ENCODE measurements at places on chromosomes 2 and 18.

GRCh38 chr2:46062637-46063412 is 234.4 kb upstream of the EPAS1 start:
- DNase-seq = peak; percentile 26

DNA sequence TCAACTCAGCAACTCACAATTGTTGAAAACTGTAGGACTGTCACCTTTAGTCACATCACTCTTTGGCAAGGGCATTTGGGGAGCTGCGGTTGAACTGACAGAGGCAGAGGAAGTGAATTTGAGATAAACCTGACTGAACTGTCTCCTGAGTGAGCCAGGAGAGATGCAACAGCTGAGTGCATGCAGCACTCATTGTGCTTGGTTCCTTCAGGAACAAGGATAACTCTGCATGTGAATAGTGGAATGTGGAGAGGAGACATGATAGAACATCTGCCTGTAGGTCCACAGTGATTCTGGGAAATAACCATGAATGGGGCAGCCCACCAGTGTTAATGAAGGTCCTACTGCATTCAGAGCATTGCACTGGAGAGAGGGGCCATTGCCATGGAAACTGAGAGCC is 494.7 kb downstream of the STK39 start:
- DNase-seq = no peak

DNA sequence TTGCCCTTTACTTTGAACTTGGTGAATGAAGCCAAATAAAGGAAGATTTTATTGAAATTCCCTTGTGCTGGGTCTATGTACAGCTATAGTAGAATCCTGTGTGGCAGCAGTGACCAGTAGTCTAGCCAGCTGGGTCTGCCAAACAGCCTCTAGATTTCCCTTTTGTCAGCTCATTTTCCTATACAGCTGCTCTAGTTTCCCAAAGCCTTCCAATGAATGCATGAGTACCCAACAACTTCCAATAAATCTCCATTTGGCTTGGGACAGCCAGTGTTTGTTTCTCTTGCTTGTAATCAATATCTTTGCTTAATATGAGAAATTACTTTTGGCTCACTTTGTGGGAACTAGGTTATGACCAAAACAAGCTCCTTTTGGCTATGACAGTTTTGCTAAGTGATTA is 43.6 kb downstream of the SCN9A start:
- no peak for DNase-seq

DNA sequence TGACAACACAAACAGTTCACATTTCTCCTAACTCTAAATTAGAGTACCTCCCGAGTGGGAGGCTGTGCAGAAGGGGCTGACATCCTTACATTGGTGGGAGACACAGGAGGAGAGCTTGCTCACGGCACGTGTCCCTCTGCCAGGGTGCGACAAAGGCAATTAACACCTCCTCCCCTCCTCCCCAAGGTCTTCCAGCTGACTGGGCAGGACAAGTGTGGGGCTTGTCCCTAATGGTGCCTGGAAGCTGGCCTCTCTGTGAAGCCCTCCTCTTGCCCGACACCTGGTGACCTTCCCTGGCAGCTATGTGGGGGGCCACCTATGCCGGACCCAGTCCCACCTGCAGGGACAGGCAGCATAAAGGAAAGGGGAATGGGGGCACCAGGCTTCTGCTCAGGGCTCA is 57.0 kb downstream of the FAM168B start:
- no peak for DNase-seq

GRCh38 chr2:203301667-203302066 is 26.5 kb upstream of the ABI2 start:
- no peak for DNase-seq

DNA sequence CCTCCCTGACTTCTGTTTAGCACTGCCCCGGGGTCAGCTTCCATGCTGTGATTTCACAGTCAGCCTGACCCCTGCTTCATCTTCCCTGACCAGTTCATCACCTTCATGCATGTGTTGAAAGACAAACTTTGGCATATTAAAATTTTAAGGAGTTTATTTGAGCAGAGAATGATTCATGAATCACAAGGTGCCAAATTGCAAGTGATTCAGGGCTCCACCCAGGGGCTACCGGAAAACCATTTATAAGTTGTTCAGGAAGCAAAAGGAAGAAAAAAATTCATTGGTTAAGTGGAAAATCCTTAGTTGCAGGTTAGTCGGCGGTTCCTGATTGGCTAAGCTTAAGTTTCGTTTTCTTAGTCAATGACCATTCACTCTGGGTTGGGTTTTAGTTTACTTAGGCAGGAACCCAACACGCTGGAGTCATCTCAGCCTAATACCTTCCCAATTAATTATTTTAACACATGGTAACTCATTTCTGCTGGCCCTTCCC is 10.6 kb downstream of the IL1F10 start:
- DNase-seq = no peak

DNA sequence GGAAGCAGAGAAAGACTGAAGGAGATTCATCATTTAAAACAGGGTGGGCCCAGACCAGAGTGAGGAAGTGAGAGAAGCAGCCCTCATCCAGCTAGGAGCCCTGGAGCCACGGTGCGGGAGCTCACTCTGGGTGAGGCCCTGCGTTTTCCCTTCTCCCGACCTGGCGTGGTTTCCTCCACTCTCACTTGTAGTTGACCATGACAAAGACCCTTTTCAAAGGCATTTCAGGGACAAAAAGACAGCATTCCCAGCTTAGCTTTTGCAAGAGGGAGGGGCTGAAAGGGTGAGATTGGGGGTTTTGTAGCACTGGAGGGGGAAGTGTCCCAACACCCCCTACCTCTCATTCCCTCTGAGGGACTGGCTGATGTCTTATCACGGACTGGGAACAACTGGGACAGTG is 56.6 kb downstream of the TRPM8 start:
- no peak for DNase-seq

DNA sequence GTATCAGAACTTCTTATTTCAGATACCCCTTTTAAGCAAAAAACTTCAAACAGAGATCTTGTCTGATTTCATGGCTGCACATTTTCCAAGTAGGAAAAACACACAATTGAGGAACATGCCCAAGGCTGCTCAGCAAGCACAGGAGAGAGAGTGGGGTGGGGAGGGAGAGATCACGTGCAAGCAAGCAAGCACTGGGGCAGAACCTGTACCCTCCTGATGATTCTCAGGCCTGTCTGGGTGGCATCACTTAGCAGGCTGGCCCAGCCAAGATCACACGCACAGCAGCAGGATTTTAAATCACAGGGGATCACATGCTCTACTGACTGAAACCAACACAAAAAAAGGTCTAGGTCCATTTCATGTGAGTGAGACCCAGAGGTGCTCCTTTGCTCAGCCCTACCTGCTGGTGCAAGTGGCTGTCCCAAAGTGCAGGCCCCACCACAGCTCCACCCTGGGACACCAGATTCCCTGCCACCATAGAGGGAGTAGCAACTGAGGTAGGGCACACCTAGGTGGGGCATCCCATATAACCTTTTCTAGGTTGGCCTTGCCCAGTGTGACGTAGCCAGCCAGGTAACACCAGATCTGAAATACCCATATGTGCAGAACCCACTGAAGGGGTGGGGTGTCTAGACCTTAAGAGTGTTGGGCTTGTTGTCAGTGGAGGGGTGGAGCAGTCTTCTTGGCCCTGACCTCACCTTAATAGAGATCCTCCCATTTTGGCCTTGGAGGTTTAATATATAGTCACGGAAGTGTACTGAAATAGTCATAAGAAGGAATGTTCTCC is 1.8 kb upstream of the LYPD6B start:
- DNase-seq = no peak

DNA sequence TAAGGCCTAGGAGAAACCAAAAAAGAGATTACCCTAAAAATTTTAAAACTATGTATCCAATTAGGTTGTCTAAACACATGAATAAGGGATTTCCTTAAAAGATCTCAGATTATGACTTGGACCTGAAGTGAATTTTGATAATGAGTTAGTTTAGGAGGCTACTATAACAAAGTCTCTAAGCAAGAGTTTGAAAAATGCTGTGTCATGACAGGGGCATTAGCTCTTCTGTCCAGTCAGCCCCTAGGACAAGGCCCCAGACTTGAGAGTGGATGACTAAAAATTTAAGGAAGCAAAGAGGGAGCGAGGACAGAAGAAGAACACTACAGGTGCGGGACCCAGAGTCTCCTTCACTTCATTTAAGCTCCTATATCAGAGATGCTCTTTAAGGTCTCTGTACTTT is 135.9 kb downstream of the DTNB start:
- no peak for DNase-seq

GRCh38 chr2:229832510-229832898 is 89.3 kb downstream of the TRIP12 start:
- DNase-seq = no peak

DNA sequence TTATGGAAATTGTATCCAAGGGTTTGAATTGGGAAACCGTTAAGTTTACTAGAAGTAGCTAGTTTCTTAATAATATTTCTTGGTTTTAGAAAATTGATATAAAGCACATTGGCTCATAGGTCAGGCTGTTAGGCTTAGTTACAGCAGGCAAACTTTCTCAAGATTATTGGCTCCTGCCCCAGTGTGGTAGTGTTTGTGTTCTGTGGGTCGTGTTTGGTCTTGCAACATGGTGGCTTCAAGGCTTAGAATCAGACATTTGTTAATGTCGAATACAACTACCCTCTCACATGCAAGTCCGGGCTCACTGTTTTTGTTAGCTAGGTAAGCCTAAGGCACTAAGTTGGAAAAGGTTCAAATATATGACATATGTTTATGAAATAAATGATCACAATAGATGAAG is 19.6 kb downstream of the CERS6 start:
- DNase-seq = no peak

GRCh38 chr2:174752403-174753037 is 11.8 kb downstream of the CHRNA1 start:
- DNase-seq = no peak

DNA sequence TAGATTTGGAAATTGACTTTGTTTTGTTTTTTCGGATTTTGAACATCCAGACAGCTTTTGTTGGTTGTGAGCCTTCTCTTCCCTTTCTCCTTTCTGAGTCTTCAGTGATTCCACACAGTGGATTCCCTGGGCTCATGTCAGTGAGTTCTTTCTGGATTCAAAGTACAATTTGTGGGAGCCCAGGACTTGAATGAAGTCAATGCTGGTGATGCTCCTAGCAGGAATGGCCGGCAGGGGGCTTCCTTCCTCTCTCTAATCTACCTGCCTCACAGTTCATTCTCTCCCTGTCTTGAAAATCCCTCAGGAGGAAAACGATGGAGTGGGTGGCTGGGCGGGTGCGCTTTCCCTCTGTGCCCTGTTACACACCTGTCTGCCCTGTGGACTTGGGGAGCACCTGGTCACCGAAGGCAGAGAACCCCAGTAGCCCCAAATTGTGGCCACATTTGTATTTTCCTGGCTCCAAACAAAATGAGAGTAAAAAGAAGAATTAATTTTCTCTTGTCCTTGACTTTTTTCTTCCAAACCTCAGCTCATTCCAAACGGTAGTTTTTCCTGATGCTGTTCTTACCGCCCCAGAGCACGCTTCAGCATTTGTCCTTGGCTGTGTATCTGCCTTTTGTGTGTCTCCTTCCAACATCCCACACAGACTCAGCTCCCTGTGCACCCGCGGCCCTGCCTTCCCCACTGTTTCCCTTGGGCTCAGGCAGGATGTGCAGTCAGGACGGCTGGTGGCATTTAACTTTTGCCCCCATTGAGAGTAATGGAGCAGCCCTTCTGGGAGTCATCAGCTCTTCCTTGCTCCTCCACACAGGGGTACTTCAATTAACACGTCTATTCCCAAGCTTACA is 86.6 kb downstream of the MARCO start:
- DNase-seq = no peak

- no peak for DNase-seq
Observed at GRCh38 chr2:48320742-48321141, 209.2 kb upstream of the STON1 start.

DNA sequence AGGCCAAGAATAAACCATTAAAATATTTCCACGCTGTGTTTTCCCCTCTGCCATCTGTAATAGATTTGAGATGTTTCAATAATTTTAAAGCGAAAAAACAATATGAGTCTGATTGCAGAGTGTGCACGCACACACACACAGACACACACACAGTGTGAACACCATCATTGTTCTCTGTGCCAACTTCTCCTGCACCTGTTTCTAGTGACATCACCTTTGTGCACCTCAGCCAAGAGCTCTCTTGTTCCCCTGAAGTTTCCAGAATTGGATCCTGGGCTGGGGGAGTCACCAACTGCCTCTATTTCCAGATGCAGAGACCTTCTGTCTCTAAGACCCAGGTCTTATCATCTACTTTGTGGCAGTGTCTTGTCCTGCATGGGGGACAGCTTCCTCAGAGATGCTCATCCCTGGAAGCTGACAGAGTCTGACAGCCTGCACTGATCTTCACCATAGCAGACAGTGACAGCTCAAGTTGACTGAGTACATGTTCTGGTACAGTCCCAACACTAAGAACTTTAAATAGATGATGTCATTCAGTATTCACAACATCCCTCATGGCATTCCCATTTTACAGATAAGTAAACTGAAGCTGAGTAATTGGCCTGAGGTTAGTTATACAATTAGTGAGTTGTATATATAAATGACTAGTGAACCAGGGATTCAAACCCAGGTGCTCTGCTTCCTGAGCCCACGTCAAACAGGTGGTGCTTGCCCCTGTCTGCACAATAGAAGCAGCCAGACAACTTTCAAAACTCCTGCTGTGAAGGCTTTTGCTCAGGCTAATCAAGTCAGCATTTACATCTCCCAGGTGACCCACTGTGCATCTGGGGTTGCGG is 39.4 kb downstream of the ACOXL start:
- DNase-seq = no peak
